ENCODE measurements at places on chromosomes 5 and 9.
A peak's percentile ranks its signal among the peaks of the same experiment; 100 is the strongest.

GRCh38 chr9:14323985-14324650, 10.2 kb upstream of the NFIB start:
- no peak for DNase-seq

DNA sequence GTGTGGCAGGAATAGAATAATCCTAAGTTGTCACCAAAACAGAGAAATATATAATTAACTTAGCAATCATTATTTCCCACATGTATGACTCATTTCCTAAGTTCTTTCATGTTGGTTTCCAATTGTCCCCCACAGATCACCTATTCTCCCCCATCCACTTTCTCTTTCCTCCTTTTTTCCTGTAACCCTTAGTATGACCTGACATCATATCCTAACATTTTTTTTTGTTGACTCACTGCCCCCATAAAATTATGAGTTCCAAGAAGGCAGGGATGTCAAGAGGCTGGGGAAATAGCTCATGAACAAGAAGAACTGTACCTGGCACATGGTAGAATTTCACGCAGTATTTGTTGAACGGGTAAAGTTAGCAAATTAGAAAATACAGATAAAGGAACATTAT, 186.7 kb downstream of the DCP2 start:
- DNase-seq: no peak

- DNase-seq: peak; percentile 80
Observed at GRCh38 chr9:16413509-16414016, 456.9 kb downstream of the BNC2 start.

- DNase-seq: no peak
Observed at GRCh38 chr9:20513126-20513913, 109.0 kb downstream of the MLLT3 start.

DNA sequence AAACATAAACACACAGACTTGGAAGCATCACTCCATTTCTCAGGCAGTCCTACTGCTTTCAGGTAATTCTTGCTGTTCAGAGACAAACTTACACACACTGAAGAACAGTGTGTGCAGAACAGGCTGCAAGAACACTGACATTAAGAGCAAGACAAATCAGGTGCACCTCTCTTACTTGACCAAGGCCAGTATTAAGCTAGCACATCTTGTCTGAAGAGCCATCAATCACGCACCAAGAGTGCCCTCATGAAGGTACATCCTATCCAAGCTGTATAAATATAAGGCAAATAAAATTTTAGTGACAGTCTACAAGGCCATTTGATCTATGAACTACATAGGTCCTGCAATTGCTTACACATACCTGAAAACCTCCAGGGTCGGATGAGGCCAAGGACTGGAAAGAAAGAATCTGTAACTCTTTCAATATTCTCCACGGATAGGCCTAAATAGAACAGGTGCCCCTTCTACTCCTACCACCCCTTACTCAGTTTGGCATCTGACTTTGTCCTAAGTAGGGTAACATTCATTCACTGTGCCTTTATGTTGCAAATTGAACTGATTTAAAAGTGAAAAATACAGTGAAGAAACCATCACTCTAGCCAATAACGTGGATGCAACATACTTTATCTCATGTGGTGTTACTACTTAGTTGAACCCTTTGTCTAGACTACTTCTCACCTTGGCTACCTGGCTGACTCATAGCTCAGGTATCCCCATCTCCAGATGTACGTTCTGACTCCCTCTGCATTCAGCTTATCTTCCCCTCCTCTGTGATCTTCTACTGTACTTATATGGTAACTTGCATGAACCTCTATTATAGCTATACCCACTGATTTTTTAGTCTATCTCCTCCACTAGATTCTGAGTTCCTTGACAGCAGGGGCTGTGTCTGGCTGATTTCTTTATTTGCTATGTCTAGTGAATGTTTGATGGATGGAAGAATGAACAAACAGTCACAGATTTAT, 256.3 kb downstream of the KIAA0825 start:
- DNase-seq: no peak

DNA sequence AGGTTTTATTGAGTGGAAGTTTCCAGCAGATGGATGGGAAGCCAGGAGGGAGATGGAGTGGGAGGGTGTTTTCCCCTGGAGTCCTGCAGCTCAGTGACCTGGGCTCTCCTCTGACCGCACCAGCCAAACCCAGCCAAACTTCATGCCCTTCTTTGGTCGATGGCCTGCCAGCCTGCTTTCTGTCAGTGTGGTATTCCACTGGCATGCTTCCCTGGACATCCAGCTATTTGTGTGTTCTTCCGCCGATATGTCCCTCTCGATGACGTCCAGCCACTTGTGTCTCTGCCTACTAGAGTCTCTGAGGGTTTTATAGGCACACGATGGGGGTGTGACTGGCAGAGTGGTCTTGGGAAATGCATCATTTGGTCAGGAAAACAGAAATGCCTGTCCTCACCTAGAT, 33.8 kb downstream of the GPBP1 start:
- no peak for DNase-seq

GRCh38 chr9:38443597-38443996, 19.3 kb upstream of the IGFBPL1 start:
- DNase-seq: no peak

DNA sequence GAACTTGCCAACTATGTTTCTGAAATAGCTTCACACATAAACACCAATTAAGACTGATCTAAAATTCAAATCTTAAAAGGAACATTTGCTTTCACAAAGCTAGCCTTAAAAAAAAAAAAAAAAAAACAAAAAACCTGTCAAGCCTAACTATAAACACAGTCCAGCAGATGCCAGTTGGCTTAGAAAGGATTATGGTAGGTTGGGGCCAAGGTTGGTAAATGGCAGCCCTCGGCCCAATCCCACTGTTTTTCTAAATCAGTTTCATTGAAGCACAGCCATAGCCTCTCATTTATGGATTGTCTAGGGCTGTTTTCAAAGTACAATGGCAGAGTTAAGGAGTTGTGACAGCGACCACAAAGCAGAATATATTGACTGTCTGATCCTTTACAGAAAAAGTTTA, 75.7 kb upstream of the FRRS1L start:
- DNase-seq: no peak

DNA sequence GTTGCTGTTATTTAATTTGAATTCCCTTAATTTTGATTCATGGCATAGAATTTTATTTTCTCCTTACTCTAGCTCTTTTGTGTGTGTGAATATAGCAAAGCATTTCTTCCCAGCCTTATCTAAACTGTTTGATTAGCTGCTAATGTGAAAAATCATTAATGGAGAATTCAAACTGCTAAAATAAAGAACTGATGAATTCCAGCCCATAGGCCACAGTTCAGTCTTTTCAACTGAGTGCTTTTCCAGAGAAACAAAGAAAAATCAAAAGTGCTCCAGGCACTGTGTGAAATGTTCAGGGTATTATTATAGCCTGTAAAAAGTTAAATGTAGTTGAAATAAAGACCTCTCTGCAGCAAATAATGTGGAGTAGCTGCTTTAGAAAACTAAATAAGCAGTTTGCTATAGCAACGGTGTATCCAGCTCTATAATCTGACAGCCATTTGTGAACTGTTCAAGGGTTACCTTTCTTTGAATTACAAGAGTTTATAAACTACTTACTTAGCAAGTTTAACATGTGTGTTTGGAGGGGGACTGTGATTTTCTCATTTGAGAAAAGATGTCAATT, 123.8 kb downstream of the GIN1 start:
- DNase-seq: no peak

DNA sequence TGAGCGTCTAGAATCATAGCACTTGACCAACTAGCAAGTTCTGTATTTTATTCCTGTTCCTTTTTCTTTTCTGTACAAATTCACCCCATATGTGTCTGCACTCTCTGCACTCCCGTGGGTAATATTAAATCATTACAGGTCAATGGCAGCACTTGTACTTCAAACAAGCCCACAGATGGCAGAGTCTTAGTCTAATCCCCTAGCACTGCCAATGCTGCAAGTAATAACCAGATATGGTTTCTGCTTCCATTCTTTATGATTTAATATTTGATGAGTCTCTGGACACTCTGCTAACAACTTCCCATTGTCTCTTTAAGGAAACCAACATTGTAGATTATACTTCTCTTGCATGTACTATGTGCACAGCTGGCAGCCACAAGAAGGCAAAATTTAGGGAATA, 343.8 kb upstream of the CHD1 start:
- no peak for DNase-seq

Data from AG20443 (cell line).